ENCODE measurements at places on chromosomes 12 and 14. TPM values are rescaled to one million over a fixed set of nuclear protein-coding genes. Genes with fewer than 3 reads are reported as not detected.

DNA sequence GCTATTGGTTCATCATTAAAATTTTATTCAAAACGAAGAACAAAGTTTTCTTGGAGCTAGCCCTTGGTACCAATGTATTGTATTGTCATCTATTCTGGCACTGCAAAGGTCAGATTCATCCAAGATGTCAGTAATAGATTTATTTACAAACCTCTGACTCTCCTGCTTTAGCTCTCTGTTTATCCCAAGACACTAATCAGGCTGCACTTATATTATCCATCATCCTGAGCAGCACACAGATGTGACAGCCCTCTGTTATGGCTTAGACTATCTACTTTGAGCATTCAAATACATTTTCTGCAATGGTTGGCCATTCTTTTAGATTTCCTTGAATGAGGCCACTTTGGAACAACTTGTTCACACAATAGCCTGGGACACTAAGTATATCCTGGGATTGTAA, 5.0 kb upstream of the PTPRR start:
- H3K4me1 ChIP-seq, result no peaks in the 10 kb centered on the region
- H3K27me3 ChIP-seq, result peaks cover 2% of the 10 kb centered on the region
- H3K27ac ChIP-seq, result no peak overlapping the region
- no peak for DNase-seq
- H3K36me3 ChIP-seq, result no peaks in the 10 kb centered on the region

RASSF9 gene
- total RNA-seq, result not detected

DNA sequence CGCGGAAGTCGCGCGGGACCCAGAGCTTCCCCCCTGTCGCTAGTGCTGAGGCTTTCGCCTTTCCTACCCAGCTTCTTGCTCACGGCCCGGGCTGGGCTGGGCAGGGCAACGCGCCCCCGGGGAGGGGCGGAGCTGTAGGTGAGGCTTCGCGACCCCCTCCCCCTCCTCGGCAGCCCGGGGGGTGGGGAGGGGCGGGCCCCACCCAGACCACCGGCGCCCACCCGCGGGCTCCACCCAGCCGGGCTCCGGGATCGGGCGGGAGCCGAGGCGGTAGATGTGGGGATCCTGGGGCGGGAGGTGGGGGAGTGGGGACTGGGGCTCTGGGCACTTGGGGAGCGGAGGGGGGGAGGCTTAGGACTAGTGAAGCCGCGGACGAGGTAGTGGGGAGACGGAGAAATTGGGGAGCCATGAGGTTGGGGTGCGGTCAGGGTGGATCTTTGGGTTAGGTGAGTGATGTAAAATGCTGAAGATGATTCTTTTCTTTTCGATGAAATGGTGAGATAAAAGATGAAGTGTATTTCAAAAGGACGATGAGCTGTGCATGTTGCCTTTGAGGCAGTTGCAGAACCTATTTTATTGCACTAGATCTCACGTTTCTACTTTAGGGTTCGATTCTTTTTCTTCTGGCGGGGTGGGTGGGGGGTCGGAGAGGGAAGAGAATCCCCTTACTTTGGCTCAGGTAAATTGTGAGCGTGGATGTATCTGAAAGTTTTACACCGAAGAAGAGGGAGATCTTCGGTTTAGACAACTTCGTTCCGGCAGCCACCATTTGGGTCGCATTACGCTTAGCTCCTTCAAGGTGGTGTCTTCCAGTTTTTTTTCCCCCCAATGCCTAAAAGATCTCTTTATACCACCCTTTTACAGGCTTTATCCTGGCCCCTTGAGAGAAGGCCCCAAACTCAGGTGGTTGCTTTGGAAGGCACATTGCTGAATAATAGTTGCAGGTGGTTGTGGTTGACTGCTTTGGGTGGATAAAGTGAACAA, 619 bp downstream of the ERC1 start:
- H3K4me3 ChIP-seq, result peak overlapping the region; percentile 95
- peak overlapping the region; percentile 93 for H3K27ac ChIP-seq

DNA sequence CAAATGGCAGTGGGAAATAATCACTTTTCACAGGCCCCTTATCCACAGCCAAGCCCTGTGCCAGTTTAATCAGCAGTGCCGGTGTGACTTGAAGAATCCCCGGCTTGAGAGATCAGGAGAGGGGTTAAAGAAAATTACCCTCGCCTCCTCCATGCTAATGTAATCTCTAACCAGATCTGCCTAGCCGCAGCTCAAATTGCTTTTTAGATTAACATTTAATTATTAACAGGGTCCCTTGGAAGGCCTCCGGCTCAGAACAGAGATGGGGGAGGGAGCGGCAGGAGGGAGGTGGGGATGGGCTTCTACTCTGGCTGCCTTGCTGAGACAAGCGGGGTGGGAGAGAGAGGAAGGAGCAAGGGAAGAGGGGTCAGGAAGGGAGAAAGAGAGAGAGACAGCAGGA, 24.0 kb downstream of the FAM222A start:
- no peak overlapping the region for H3K4me3 ChIP-seq
- no peak for DNase-seq
- H3K27me3 ChIP-seq, result peaks cover 17% of the 10 kb centered on the region
- no peaks in the 10 kb centered on the region for H3K36me3 ChIP-seq

DNA sequence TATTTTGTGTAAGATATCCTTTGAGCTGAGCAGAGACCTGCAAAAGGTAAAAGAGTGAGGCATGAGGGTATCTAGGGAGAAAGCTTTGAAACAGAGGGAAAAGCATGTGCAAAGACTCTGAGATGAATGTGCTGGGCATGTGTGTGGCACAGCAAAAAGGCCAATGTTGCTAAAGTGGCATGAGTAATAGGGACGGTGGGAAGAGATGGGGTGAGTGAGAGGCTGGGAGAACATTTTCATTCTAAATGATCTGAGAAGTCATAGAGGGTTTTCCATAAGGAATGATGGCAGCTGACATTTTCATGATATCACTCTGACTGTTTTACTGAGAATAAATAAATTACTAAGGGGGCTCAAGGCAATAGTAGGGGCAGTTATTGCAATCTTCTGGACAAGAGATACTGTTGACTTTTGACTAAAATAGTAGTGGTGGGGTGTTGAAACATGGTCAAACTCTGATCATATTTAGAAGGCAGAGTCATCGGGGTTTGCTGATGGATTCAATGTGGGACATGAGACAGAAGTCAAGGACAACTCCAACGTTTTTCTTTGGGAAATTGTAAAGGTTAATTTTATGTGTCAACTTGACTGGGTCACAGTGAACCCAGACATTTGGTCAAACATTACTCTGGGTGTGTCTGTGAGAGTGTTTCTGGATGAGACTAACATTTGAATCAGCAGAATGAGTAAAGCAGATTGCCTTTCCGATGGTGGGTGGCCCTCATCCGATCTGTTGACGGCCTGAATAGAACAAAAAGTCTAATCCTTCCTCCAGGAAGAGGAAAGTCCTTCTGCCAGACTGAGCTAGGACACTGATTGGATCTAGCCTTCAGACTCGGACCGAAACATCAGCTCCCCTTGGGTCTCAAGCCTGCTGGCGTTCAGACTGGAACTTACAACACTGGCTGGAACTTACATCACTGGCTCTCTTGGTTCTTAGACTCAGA, 193.9 kb upstream of the PLXNC1 start:
- peaks cover 2% of the 10 kb centered on the region for H3K27me3 ChIP-seq
- no peak for DNase-seq
- H3K4me3 ChIP-seq, result no peak overlapping the region

DNA sequence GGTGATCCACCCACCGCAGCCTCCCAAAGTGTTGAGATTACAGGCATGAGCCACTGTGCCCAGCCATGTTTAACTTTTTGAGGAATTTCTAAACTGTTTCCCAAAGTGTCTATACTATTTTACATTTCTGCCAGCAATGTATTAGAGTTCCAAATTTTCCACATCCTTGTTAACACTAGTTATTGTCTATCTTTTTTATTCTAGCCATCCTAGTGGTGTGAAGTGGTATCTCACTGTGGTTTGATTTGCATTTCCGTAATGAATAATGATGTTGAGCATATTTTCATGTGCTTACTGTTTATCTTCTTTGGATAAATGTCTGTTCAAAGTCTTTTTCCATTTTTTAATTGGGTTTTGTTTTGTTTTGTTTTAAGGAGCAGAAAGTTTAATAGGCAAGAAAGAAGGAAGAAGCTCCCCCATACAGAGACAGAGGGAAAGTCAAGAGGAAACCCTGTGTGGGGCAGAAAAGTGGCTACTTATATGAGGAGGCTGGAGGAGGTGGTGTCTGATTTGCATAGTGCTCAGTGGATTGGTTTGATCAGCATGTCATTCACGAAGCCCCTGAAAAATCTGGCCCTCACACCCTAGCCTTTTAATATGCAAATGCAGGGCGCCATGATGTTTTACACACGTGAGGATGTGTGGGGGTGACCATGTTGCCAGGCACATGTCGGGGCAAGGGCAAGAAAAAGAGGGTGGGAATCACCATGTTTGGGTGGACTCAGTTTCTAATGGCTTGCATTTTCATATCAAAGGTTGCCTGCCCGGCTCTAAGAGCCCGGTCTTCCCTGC, 14.9 kb downstream of the TXNRD1 start:
- H3K4me3 ChIP-seq, result no peak overlapping the region
- H3K36me3 ChIP-seq, result peaks cover 8% of the 10 kb centered on the region
- no peak overlapping the region for H3K27ac ChIP-seq
- DNase-seq, result no peak
- H3K27me3 ChIP-seq, result peaks cover 3% of the 10 kb centered on the region

CBX5 gene
- 100 TPM for total RNA-seq

PEBP1 gene
- 177 TPM for total RNA-seq

- H3K27me3 ChIP-seq, result no peaks in the 10 kb centered on the region
- no peak overlapping the region for H3K27ac ChIP-seq
- no peak for DNase-seq
- no peaks in the 10 kb centered on the region for H3K36me3 ChIP-seq
These were observed 157.3 kb downstream of the SLCO1B3 start for GRCh38 chr12:20967756-20968155.

P3H3 gene
- 5.2 TPM for total RNA-seq

DNA sequence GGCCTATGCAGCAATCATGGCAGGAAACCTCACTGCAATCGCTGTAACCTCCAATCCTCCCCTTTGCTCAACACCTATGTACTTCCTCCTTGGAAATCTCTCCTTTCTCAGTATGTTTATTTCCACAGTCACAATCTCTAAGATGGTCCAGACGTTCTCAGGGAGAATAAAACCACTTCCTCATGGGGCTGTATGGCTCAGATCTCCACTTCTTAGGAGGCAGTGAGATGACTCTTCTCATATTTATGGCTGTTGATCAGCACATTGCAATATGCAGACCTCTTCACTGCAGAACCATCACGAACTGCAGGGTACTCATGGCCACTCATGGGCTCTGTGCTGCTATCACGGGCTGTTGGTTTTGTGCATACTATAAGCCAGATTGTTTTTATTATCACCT, 17.1 kb upstream of the OR4K17 start:
- H3K4me1 ChIP-seq, result no peaks in the 10 kb centered on the region
- DNase-seq, result no peak
- H3K4me3 ChIP-seq, result no peak overlapping the region
- no peaks in the 10 kb centered on the region for H3K27me3 ChIP-seq
- H3K36me3 ChIP-seq, result no peaks in the 10 kb centered on the region

KRT79 gene
- total RNA-seq, result not detected
